Right lung (tissue), 10 donors: ENCODE measurements at places on chromosomes 7 and 10.
A peak's percentile ranks its signal among the peaks of the same experiment; 100 is the strongest.

- DNase-seq: no peak
Observed at GRCh38 chr7:155289107-155289506, 8.6 kb upstream of the INSIG1 start.

- no peak for DNase-seq
Observed at GRCh38 chr7:121187222-121187621, 141.6 kb upstream of the WNT16 start.

GRCh38 chr10:12508165-12508564, 158.8 kb downstream of the CAMK1D start:
- no peak for DNase-seq

DNA sequence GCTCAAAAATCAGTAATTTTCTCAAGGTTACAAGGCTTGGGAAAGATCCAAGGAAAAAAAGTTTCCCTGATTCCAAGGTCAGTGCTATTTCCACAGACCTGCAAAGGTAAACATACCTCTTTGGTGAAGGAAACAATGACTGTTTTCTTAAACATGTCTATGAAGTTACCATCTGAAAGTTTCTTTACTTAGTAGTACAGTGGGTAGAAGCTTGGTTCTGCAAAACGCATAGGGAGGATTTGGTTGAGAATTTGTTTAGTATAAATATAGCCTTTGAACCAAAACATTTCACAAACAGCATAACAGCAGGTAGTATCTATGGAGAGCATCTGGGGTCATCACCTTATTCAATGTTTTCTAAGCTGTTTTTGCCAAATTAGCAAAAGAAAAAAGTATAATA, 169.6 kb downstream of the CCSER2 start:
- no peak for DNase-seq

GRCh38 chr7:96558530-96558929, 151.1 kb downstream of the SEM1 start:
- no peak for DNase-seq

DNA sequence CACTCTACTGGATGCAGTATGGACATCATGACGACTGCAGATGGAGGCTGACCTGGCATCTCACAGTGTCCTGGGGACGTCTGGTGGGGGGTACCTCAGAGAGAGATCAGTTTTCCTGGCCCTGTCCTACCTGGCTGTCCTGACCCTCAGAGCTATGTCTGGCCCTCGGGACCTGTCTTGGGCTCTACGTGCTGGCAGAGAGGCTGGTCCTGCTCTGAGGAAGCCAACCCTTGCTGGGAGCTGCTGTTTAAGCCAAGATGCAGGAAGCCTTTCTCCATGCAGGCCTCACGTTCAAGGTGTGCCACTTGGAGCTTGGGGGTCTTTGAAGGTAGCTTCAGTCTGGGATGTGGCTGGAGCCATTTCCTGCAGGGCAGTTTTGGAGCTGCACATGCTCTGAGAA, 42.1 kb upstream of the CXCL12 start:
- DNase-seq: no peak

DNA sequence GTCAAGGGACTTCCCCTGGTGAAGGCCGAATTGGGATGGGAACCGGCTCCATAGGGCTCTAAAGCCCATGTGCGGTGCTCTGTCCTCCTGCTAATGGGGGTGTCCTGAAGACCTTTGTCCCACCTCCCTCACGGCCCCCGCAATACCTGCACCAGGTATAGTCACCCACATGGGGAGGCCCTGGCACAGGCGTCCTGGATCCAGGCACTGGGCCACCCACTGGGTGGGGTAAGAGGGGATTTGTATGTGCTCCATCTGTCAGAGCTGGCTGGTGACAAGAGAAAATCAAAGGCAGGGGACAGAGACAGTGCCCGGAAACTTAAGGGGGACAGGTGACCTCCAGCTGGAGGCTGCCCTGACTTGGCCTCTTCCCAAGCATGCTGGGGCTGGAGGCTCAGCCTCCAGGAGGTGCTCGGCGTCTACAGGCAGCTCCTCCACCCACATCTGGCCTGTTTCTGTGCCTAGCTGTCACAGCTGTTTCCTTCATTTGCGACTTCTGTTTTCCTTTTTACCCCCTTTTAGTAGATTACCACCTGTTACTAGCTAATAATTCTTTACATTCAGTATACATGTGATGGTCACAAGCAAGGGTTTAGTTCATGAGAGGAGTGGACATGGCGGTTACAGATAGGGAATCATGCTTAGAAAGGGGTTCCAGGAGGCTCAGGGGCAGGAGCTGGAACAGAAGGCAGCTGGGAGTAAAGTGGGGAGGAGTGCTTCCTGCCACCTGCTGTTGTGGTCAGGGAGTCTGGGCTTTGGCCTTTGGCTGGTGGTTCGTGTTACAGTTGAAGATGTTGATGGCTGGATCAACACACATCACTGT, 2.3 kb upstream of the CUZD1 start:
- no peak for DNase-seq

DNA sequence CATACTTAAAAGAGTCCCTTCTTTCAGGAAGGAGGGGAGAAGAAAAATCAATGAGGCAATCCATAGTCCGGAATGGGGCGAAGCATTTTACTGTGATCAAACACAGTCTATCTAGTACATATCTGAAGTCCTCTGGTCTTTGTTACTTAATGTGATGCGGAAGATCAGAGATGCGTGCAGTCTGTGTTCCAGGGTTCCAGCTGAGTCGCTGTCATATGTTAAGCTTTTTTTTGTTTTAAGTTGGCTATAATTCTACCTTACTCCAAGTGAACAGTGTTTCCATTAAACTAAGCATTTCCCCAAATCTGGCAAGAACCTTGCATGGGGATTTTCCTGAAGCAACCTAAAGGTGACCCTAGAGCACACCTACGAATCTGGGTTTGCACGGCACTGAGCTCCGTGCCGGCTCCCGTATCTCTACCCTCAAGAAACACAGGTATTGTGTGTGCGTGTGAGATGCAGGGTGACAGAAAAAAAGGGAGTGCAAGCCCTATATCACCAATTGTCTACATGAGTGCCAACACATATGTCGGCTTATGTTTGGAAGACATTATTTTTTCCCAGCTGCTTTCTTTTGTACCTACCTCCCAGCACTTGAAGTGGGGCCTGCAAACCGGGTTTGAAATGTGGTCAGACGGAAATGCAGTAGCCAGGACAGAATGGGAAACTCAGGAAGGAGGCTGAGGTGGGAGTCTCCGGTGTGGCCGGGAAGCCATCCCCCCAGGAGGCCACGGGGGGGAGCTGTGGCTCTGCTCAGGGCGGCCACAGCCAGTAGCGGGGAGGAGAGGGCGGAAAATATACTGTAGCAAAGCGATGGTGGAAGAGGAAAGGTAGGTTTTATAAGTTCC, 435.8 kb upstream of the MGMT start:
- peak; percentile 45 for DNase-seq

GRCh38 chr7:29988424-29989256, 961 bp downstream of the SCRN1 start:
- peak; percentile 42 for DNase-seq

- peak; percentile 62 for DNase-seq
Observed at GRCh38 chr7:26369593-26369992, 77.9 kb downstream of the SNX10 start.

DNA sequence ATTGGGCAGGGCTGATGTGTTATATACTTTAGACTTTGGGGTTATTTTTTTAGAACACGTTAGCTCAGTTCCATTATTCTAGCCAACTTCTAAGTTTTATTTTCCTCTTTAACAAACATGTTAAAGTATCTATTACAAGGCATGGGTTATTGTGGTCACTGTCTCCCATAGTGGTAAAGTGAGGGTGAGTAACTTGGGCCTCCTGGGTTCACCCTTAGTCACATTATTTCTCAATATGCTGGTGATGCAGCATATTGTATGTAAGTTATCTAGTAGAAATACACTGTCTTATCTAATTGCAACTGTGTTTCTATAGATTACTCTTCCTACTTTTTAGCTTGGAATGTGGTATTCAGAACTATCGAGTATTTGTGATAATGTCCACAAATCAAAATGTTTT, 65.9 kb downstream of the BBS9 start:
- DNase-seq: no peak

DNA sequence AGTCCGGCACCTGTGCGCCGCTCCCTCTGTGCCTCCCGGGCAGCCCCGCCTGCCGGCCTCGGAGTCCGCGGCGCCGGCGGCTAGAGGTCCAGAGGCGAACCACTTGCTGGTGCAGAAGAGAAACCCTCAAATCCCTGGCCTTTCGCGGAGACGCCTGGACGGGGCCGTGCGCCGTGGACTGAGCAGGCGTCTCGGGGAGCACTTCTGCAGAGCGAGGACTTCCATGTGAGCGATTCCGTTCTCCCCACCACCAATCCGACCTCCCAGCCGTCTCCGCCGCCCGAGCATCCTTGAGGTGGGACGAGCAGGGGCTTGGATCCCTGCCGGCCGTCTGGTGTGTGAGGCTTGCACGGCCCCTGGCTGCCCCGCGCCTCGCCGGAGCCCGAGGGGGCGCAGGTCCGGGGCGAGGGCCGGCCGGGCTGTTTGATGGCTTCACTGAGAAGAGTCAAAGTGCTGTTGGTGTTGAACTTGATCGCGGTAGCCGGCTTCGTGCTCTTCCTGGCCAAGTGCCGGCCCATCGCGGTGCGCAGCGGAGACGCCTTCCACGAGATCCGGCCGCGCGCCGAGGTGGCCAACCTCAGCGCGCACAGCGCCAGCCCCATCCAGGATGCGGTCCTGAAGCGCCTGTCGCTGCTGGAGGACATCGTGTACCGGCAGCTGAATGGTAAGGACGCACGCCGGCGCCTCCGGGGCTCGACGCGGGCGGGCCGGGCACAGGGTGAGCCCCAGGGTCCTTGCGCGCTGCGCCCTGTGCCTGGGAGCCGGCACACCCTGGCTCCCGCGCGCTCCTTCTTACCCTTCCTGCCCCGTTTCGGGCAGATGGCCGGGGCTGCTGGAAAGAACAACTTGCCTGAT, 660 bp downstream of the GALNT17 start:
- DNase-seq: peak; percentile 43

- no peak for DNase-seq
Observed at GRCh38 chr7:97772045-97772901, 40.4 kb downstream of the TAC1 start.

DNA sequence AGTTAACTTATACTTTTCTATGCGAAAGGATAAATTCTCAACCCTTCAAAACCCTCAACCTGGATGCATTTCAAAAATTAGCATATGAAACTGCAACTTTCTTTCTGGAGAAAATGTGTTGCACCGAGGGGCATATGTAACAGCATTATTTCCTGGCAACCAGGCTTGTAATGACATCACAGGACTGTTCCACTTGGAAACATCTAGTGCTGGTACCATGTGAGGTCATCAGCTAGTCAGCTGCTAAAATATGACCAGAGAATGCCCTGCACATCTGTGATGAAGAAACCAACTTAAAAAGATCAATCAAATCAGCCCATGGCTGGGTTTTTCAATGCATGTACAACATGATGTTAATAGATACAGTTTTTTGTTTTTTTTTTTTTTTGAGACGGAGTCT, 40.0 kb downstream of the FGFR2 start:
- DNase-seq: no peak

DNA sequence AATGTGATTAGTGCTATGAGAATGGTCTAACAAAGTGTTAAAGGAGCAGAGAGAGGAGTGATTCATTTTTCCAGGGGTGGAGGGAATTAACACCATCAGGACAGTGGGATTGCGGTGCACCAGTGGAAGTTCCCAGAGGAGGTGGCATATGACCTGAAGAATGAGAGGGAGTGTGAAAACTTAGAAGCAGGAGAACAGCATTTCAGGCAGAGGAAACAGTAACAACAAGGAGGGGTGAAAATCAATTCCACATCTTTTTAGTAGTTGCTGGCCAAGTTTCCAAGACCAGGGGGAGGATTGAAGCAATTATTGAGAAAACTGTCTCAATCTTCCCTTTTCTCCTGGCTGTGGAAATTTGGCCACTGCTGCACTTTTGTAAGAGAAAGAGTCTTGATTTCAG, 23.7 kb upstream of the CCDC172 start:
- DNase-seq: no peak

DNA sequence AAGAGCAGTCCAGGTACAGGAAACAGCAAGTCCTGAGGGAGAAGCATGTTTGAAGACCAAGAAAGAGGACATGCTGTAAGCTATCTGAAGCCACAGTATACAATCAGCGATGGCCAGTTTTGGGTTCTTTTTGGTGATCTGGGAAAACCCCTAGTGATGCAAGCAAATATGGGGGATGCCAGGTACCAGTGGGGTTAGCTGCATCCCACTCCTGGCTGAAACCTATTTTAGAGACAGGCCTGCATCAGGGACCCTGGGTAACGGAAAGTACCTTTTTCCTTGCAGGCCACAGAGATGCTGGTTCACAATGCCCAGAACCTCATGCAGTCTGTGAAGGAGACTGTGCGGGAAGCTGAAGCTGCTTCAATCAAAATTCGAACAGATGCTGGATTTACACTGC, 32.9 kb downstream of the AP3M1 start:
- DNase-seq: no peak

- no peak for DNase-seq
Observed at GRCh38 chr10:49837051-49837478, 74.9 kb upstream of the OGDHL start.

- no peak for DNase-seq
Observed at GRCh38 chr7:46191296-46191695, 270.2 kb upstream of the IGFBP3 start.

DNA sequence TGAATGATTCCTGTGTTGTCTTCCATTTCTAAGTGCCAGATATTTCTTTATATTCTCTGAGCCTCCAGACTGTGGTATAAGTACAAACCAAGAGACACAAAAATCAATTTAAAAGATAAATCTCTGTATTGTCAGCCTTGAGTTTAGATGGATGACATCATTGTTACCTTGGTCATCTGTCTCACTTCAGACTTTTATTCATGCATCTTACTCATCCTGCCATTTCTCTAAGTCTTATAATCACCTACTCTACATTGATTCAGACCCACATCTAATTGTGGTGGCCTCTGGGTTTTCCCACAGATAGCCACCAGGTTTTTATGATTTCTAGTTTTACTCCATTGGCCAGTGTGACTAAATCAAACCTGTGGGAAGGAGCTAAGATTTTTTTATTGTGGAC, 26.8 kb upstream of the HDAC9 start:
- no peak for DNase-seq

DNA sequence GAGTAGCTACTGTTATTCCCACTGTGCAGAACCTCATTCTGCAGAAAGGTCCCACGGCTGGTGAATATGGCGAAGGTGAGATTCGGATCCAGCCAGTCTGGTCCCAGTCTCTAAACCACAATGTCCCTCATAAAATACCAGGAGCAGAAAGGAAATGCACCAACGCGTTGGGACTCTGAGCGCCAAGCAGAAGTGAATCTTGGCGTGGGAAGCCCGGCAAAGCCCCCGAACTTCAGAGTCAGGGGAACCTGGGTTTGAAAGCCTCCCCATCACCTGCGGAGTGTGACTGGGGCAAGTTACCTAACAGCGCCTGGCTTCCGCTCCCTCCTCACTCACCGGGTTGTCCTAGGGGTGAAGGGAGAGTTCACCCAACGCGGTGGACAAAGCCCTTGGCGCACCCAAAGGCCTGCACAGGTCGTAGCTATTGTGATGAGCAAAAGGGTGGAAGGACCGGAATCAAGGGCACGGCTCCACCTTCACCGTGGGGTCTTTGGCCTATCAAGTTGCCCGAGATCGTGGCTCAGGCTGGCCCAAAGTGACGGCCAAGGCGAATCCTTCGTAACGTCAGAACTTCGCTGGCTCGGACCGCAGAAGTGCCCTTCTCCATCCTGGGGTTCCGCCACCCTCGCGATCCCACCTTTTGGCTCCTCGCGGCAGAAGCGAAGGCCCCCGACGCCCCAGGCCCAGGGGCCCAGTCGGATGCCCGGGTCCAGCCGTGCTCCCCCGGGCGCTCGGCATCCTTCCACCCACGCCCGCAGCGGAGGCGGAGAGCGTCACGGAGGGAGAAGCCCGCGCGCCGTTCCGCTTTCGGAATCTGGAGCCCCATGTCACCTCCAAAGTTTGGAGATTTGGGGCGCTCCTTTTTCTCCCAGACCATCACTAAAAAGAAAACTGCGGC, 811 bp downstream of the RGS10 start:
- DNase-seq: no peak
